Stimulated activated CD4-positive, alpha-beta T cell treated with anti-CD3 and anti-CD28 coated beads, Interleukin-1b, Interleukin-23, amount 100 ng/mL, for 1 hour (primary cell): ENCODE measurements at places on chromosomes 7 and 10.

DNA sequence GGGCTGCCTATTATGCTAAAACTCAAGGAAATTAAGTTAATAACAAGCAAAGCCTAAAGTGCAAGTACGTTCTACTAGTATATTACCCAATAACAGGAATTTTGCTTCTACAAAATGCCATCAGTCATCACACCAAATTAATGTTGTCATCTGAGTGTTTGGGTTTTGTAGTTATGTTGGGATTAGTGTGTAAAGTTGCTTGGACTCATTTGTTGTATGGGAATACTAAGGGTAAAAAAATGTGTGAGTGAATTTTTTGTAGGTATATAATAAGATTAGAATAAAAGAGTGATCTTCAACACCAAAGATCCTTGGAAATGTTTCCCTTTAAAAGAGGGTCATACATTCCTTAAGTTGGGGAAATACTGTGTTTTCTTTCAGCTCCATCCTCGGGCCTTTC is 38.6 kb downstream of the NRP1 start:
- no peak for DNase-seq

GRCh38 chr10:103683851-103684250 is 171.5 kb downstream of the SH3PXD2A start:
- DNase-seq, result no peak

- DNase-seq, result peak; percentile 39
These were observed 29.7 kb downstream of the TRIM8 start for GRCh38 chr10:102673819-102674511.

DNA sequence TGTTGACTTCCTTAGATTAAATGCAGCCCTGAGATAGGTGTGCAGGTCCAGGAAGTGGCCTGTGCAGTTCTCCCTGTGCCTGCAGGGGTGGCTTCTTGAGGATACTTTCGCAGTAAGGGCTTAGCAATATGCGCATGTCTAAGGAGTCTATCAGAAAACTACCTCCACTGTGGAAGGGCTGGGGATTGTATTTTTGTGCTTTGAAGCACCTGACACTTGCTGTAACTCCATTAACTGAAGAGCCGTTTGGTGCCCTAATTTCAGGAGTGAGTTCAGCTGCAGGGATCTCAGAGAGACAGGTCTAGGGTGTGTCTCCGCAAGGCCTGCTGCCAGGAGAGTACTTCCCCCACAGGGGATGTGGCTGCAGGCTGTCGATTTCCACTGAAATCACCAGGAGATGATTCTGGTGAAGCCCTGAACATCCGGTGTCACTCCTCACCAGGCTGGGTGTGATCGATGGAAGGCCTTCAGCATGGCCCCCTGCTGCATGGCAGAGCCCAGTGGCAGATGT is 35.5 kb downstream of the IKZF1 start:
- no peak for DNase-seq

- no peak for DNase-seq
These were observed 34.8 kb upstream of the PITRM1 start for GRCh38 chr10:3207351-3207750.

DNA sequence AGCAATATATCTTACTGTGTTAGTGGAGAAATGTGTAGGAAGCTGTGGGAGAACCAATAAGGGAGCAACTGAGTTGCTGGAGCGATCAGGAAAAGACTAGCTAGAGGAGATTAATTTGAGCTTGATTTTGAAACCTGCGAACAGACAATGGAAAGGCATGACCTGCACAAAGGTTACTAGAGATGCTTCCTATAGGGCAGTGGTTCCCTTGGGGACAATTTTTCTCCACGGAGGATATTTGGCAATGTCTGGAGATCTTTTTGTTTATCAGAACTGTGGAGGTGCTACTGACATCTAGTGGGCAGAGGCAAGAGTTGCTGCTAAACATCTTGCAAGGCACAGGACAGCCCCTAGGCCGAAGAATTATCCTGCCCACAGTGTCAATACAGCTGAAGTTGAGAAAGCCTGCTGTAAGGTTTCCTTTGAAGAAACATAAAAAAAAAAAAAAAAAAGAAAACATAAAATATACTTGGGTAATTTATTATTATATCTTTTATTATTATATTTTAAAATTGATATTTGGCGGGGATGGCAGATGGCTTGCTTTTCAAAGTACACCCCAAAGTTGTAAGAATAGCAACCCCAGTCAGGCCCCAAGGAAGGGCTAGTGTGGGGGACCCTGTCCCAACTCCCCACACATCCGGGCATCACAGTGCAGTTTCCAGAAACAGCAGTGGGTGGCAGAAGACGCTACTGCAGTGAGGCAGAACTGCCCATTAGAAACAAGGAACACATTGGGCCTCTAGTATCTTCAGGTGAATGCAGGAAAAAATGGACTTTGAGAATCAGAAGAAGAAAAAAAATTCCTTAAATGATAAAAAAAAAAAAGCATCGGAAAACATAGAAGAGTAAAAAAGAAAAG is 481.6 kb downstream of the SH2D4B start:
- DNase-seq, result no peak

GRCh38 chr10:15624401-15625196 is 95.1 kb downstream of the ITGA8 start:
- no peak for DNase-seq

- DNase-seq, result no peak
These were observed 942.5 kb downstream of the KCNMA1 start for GRCh38 chr10:76695069-76695468.

GRCh38 chr7:132865366-132866143 is 216.3 kb downstream of the CHCHD3 start:
- no peak for DNase-seq

DNA sequence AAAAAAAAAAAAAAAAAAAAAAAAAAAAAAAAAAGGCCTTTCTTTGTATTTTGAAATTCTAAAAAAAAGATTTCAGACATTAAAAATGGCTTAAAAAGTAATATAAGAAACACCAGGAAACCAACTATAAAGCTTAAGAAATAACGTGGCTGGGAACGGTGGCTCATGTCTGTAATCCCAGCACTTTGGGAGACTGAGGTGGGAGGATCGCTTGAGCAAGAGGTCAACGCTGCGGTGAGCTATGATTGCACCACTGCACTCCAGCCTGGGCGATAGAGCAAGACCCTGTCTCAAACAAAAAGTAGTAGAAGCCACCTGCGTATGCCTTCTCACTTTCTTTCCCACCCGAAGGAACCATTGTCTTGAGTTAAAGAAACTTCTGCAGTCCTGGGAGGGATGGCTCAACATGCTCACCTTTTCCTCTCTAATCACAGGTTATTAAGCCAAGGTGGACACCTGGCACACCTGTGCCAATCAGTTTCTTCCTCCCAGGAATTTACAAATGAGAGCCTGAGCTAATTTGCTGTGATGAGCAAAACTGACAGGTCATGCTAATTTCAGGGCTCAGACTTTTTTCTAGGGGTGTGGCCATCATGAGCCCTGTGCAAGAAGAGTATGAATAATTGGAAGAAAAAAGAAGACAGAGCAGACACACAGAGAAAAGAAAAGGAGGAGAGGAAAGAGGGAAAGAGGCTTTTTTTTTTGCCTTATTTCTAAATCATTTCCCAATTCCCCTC is 72.0 kb upstream of the PARD3 start:
- no peak for DNase-seq

- DNase-seq, result no peak
These were observed 18.8 kb downstream of the GNAI1 start for GRCh38 chr7:80153446-80153845.

DNA sequence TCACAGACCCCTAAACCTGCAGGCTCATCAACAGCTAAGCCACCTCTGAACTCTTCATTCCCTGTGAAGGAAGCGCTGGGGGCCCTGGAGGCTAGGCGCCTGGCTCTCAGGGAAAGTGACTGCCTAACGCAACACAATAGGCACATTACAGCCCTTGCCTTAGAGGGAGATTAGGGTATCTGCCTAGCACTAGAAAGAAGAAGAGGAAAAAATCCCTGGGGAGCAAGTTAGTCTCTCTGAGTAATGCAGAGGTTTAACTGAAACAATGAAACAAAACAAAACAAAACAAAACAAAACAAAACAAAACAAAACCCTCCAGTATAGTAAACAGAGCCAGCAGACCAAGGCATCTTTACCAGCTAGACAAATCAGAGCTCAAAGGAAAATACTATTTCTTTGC is 2.6 kb downstream of the ZNF777 start:
- no peak for DNase-seq

GRCh38 chr10:6270951-6271350 is 68.2 kb downstream of the PFKFB3 start:
- no peak for DNase-seq

DNA sequence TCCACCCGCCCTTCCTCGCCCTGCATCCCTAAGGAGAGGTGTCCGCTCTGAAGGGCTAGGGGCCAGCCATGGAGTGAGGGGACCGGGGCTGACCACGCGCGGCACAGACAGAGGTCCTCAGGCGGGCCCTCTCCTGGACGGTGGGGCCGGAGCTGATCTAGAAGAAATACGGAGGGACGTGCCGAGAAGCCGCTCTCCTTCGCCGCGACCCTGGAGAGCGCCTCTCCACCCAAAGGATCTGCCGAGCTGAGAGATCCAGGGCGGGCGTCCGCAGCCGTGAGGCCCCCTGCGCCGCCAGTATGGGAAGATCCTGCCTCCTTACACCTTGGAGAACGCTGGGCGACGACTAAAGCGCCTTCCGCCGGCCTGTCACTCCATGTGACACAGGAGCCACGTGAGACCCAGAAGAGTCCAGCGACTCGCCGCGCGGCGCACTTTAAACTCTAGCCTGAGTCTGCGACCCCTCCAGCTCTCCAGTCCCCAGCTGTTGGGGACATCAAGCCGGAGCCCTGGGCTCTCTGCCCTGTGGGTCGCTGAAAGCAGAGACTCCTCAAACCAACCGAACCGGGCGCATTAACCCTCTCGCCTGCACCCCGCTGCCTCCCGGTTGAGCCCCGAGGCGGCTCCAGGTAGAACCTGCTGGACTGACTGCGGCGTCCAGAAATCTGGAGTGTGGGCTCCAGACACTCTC is 1.5 kb upstream of the SFMBT2 start:
- no peak for DNase-seq

- no peak for DNase-seq
These were observed 73.2 kb upstream of the SHH start for GRCh38 chr7:155885167-155886155.

GRCh38 chr10:93463723-93464476 is 18.2 kb downstream of the MYOF start:
- no peak for DNase-seq

- DNase-seq, result no peak
These were observed 28.6 kb downstream of the TCERG1L start for GRCh38 chr10:131282961-131283360.

- DNase-seq, result no peak
These were observed 22.3 kb downstream of the KLHDC10 start for GRCh38 chr7:130092598-130092997.

GRCh38 chr7:105980645-105981396 is 17.8 kb downstream of the CDHR3 start:
- DNase-seq, result no peak

DNA sequence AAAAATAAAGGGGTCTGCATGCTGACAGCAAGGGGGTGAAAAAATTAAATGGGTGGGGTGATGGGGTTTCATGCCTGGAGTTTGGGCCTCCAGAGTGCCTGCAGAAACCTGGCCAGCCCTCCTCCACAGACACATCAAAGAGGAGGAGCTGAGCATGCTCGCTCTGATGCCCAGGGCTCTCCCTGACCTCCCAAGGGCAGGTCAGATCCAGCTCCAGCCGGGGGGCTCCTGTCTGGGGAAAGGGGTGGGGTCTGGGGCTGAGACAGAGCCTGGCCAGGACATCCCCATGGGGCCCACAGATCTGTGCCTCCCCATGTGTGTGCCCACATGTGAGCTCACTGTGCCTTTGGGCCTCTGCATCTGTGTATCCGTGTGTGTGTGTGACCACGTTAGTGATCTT is 915 bp upstream of the CALHM1 start:
- no peak for DNase-seq

GRCh38 chr10:58920655-58921003 is 255.8 kb upstream of the PHYHIPL start:
- no peak for DNase-seq

DNA sequence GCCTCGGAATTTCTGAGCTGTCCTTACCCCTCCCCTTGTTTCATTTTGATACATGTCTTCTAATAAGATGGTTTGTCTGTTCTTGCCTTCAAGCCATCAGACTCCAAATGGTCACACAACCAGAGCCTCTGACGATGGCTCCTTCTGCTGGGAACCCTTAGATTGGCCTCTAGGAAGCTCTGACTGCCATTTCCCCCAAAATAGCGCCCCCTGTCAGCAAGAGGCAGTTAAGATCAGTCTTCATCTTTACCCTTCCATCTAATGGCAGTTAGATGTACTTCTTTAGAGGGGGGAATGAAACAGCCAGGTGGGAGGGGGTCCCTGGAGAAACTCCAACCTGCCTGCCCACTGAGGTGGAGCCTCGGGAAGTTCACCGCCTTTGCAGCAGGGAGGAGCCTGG is 85.8 kb upstream of the GPR22 start:
- DNase-seq, result no peak
